ENCODE measurements at places on chromosomes 4 and X. TPM values are rescaled to one million over a fixed set of nuclear protein-coding genes. Genes with fewer than 3 reads are reported as not detected.

The MGAT4D gene
- total RNA-seq = not detected

- no peak for DNase-seq
Measured at GRCh38 chr4:144591401-144591800, 54.6 kb upstream of the HHIP start.

- DNase-seq = no peak
Measured at GRCh38 chrX:40465735-40466551, 114.8 kb upstream of the ATP6AP2 start.

- DNase-seq = peak; percentile 74
Measured at GRCh38 chrX:115190636-115191489, 1.7 kb downstream of the RBMXL3 start.

DNA sequence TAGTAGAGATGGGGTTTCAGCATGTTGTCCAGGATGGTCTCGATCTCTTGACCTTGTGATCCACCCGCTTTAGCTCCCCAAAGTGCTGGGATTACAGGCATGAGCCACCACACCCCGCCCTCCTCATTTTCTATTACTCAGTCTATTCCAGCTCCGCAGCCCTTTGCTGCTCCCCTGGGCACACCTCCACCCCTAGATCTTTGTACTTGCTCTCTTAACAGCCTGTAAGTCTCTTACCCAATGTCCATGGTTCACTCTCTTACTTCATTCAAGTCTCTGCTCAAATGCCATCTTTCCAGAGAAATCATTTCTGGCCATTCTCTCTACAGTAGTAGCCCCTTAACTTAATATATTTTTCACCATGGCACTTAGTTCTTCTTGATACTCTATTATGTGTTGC, 64.7 kb downstream of the LDB2 start:
- no peak for DNase-seq
